ENCODE measurements at places on chromosomes 6 and 20. TPM values are rescaled to one million over a fixed set of nuclear protein-coding genes. Genes with fewer than 3 reads are reported as not detected.

NKAIN4 gene
- total RNA-seq, result not detected

C6orf141 gene
- total RNA-seq, result 0.86 TPM

SIRPB1 gene
- 1.3 TPM for total RNA-seq

TP53TG5 gene
- total RNA-seq, result 0.55 TPM

ASF1A gene
- 32.5 TPM for total RNA-seq

HLA-DPB1 gene
- total RNA-seq, result 6.9 TPM

MCCD1 gene
- total RNA-seq, result not detected

SNX21 gene
- 2.2 TPM for total RNA-seq

ELOVL4 gene
- 1.6 TPM for total RNA-seq

- H3K27me3 ChIP-seq, result no peaks in the 10 kb centered on the region
- no peak overlapping the region for H3K27ac ChIP-seq
- H3K4me3 ChIP-seq, result no peak overlapping the region
- DNase-seq, result no peak
- H3K4me1 ChIP-seq, result no peaks in the 10 kb centered on the region
- no peaks in the 10 kb centered on the region for H3K36me3 ChIP-seq
These were observed 169.8 kb upstream of the RIN2 start for GRCh38 chr20:19588241-19588640.

DNA sequence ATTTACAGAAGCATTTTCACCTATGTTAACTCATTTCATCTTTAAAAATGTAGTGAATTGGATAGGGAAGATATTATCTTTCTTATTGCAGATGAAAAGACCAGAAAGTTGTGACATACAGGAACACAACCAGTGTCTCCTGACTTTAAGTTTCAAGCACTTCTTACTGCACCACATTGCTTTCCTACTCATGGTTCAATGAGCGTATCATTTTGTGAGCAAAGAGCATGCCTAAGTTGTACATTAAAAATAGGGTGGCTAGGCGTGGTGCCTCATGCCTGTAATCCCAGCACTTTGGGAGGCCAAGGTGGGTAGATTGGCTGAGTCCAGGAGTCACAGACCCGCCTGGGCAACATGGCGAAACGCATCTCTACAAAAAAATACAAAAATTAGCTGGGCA is 21.2 kb upstream of the RNGTT start:
- H3K27ac ChIP-seq, result no peak overlapping the region
- H3K36me3 ChIP-seq, result no peaks in the 10 kb centered on the region
- H3K4me1 ChIP-seq, result no peaks in the 10 kb centered on the region
- H3K27me3 ChIP-seq, result no peaks in the 10 kb centered on the region
- H3K4me3 ChIP-seq, result no peak overlapping the region

GRCh38 chr6:14123386-14124111 is 6.0 kb downstream of the CD83 start:
- H3K4me3 ChIP-seq, result no peak overlapping the region
- H3K4me1 ChIP-seq, result peaks cover 74% of the 10 kb centered on the region
- no peak for DNase-seq
- H3K27me3 ChIP-seq, result no peaks in the 10 kb centered on the region

- peak overlapping the region; percentile 76 for H3K4me3 ChIP-seq
- peak overlapping the region; percentile 87 for H3K27ac ChIP-seq
- no peak for DNase-seq
- peaks cover 63% of the 10 kb centered on the region for H3K36me3 ChIP-seq
- H3K4me1 ChIP-seq, result peaks cover 74% of the 10 kb centered on the region
These were observed 4.7 kb downstream of the ZBTB24 start for GRCh38 chr6:109478222-109478805.

GRCh38 chr20:50297498-50298376 is 107.1 kb downstream of the CEBPB start:
- H3K27ac ChIP-seq, result no peak overlapping the region
- no peaks in the 10 kb centered on the region for H3K36me3 ChIP-seq
- peaks cover 3% of the 10 kb centered on the region for H3K27me3 ChIP-seq
- H3K4me3 ChIP-seq, result no peak overlapping the region
- DNase-seq, result peak; percentile 27

- no peaks in the 10 kb centered on the region for H3K36me3 ChIP-seq
- no peaks in the 10 kb centered on the region for H3K27me3 ChIP-seq
- H3K4me3 ChIP-seq, result no peak overlapping the region
- H3K27ac ChIP-seq, result no peak overlapping the region
These were observed 130.5 kb downstream of the HFE start for GRCh38 chr6:26217714-26218075.

- DNase-seq, result no peak
- H3K36me3 ChIP-seq, result peaks cover 11% of the 10 kb centered on the region
- H3K27me3 ChIP-seq, result no peaks in the 10 kb centered on the region
- H3K4me1 ChIP-seq, result peaks cover 54% of the 10 kb centered on the region
These were observed 16.6 kb downstream of the CHMP4B start for GRCh38 chr20:33827634-33828325.

DNA sequence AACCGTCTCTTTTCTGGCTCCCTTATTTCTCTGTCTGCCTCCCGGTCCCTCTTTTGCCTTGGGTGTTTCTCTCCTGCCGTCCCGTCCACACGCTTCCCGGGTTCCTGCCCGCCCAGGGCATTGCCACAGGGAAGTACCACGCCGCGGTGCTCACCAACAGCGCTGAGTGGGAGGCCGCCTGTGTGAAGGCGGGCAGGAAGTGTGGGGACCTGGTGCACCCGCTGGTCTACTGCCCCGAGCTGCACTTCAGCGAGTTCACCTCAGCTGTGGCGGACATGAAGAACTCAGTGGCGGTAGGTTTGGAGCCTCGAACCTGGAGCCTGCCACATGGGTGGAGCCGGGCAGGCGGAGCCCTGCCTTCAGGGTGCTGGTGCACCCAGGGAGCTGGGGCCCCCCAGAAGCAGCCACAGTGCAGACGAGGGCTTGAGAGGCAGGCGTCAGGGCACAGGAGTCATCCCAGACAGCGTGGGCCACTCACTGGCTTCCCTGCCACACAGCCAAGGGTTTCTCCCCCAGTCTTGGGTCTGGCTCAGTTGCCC is 21.3 kb downstream of the NPEPL1 start:
- no peaks in the 10 kb centered on the region for H3K27me3 ChIP-seq
- DNase-seq, result no peak
- H3K36me3 ChIP-seq, result no peaks in the 10 kb centered on the region
- no peak overlapping the region for H3K4me3 ChIP-seq
- no peaks in the 10 kb centered on the region for H3K4me1 ChIP-seq
- no peak overlapping the region for H3K27ac ChIP-seq

DNA sequence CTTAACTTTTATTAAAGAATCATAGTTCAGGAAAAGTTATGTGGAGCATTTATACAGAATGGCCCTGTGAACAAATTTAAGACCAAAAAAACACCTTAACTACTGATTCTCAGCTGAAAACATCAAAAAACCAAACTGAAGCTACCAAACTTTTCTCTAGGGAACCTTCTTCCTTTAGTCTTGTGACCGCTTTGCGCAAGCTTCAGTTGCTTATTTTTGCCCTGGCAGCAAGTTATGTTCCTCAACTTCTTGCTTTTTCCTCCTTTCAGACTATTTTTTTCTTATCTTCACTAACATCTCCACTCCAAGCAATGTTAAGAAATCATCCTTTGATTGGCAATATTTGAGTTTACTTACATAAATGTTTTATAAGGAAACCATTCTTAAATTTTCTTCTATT is 100.1 kb downstream of the MYB start:
- DNase-seq, result no peak
- H3K4me3 ChIP-seq, result no peak overlapping the region
- H3K36me3 ChIP-seq, result peaks cover 3% of the 10 kb centered on the region

DNA sequence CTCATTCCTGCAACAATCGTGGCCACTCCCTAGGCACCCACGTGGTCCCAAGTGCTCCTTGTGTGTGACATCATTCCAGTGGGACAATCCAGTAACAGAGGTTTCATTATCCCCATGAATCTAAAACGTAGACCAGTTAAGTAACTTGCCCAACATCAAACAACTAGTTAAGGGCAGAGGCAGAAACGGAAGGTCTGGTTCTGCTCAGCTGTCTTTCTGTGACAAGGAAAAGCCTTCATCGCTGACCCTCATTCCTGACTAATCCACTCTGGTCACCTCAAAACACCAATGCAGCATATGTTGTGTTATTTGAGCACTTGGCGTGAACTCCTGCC is 261.4 kb upstream of the JARID2 start:
- no peak overlapping the region for H3K4me3 ChIP-seq
- H3K4me1 ChIP-seq, result peaks cover 4% of the 10 kb centered on the region
- H3K27ac ChIP-seq, result no peak overlapping the region
- peaks cover 6% of the 10 kb centered on the region for H3K27me3 ChIP-seq
- no peak for DNase-seq

DNA sequence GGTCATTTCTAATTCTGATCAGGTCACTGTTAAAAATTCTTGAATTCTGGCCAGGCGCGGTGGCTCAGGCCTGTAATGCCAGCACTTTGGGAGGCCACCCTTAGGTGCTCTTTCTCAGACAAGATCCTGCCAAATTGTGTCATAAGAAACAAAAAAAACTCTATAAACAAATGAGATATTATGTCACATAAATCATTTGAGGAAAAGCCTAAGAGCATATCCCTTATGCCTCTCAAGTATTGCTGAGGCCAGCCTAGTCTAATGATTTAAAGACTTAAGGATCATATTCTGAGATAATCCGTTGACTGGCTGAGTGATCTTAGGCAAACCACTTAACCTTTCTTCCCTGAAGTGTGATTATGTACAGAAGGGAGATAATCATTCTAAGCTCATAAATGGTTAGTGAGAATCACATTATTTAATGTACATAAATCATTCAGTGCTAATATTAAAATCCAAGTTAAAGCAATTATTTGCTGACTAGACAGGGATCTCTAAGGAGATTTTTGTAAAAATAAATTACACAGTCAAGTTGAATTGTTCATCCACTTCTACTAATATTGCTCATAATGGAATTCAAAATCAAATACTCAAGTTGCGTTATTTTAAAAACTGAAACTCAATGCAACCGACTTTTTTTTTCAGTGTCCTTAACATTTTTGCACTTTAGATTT is 365.4 kb downstream of the PHF3 start:
- H3K4me1 ChIP-seq, result no peaks in the 10 kb centered on the region
- H3K27me3 ChIP-seq, result no peaks in the 10 kb centered on the region
- H3K36me3 ChIP-seq, result no peaks in the 10 kb centered on the region
- H3K4me3 ChIP-seq, result no peak overlapping the region
- DNase-seq, result no peak

GRCh38 chr6:79335133-79335674 is 100.7 kb upstream of the HMGN3 start:
- no peak overlapping the region for H3K4me3 ChIP-seq
- H3K36me3 ChIP-seq, result no peaks in the 10 kb centered on the region
- H3K27me3 ChIP-seq, result peaks cover 20% of the 10 kb centered on the region
- DNase-seq, result no peak

GRCh38 chr6:17928514-17929430 is 58.7 kb downstream of the KIF13A start:
- DNase-seq, result no peak
- no peaks in the 10 kb centered on the region for H3K36me3 ChIP-seq
- H3K4me1 ChIP-seq, result no peaks in the 10 kb centered on the region
- H3K27me3 ChIP-seq, result peaks cover 11% of the 10 kb centered on the region
- H3K4me3 ChIP-seq, result no peak overlapping the region

GRCh38 chr6:143283887-143284645 is 166.4 kb downstream of the ADAT2 start:
- no peaks in the 10 kb centered on the region for H3K4me1 ChIP-seq
- no peaks in the 10 kb centered on the region for H3K27me3 ChIP-seq
- no peak overlapping the region for H3K27ac ChIP-seq
- no peak overlapping the region for H3K4me3 ChIP-seq
- H3K36me3 ChIP-seq, result no peaks in the 10 kb centered on the region

DNA sequence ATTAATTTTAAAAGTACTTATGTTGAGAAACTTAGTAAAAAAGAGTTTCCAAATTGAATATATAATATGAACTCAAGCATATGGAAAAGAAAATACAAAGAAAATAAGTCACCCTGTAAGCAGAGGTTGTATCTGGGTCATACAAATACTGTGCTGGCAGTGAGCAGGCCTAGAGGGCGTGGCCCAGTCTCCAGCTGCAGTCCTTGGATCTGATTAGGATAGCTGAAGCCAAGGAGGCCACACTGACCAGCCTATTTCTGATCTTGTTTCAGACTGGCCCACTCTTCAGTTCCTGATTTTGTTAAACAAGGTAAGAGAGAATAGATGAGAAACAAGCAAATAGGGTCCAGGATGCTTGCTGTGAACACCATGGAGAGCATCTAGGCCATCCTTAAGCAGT is 228.8 kb downstream of the EPM2A start:
- H3K27ac ChIP-seq, result no peak overlapping the region
- H3K36me3 ChIP-seq, result peaks cover 2% of the 10 kb centered on the region
- no peaks in the 10 kb centered on the region for H3K4me1 ChIP-seq
- no peak overlapping the region for H3K4me3 ChIP-seq
- DNase-seq, result no peak
- no peaks in the 10 kb centered on the region for H3K27me3 ChIP-seq

GRCh38 chr20:53122853-53123252 is 150.7 kb downstream of the TSHZ2 start:
- H3K4me3 ChIP-seq, result no peak overlapping the region
- DNase-seq, result no peak
- H3K27ac ChIP-seq, result no peak overlapping the region
- peaks cover 9% of the 10 kb centered on the region for H3K4me1 ChIP-seq
- peaks cover 1% of the 10 kb centered on the region for H3K27me3 ChIP-seq

- H3K4me3 ChIP-seq, result no peak overlapping the region
- H3K27me3 ChIP-seq, result no peaks in the 10 kb centered on the region
- H3K27ac ChIP-seq, result no peak overlapping the region
- H3K36me3 ChIP-seq, result no peaks in the 10 kb centered on the region
- no peak for DNase-seq
These were observed 53.3 kb downstream of the UTRN start for GRCh38 chr6:144338474-144338873.

- peak overlapping the region; percentile 81 for H3K27ac ChIP-seq
- DNase-seq, result peak; percentile 35
- H3K27me3 ChIP-seq, result no peaks in the 10 kb centered on the region
- H3K4me1 ChIP-seq, result peaks cover 17% of the 10 kb centered on the region
These were observed 40.3 kb downstream of the SEC63 start for GRCh38 chr6:107917451-107918375.

DNA sequence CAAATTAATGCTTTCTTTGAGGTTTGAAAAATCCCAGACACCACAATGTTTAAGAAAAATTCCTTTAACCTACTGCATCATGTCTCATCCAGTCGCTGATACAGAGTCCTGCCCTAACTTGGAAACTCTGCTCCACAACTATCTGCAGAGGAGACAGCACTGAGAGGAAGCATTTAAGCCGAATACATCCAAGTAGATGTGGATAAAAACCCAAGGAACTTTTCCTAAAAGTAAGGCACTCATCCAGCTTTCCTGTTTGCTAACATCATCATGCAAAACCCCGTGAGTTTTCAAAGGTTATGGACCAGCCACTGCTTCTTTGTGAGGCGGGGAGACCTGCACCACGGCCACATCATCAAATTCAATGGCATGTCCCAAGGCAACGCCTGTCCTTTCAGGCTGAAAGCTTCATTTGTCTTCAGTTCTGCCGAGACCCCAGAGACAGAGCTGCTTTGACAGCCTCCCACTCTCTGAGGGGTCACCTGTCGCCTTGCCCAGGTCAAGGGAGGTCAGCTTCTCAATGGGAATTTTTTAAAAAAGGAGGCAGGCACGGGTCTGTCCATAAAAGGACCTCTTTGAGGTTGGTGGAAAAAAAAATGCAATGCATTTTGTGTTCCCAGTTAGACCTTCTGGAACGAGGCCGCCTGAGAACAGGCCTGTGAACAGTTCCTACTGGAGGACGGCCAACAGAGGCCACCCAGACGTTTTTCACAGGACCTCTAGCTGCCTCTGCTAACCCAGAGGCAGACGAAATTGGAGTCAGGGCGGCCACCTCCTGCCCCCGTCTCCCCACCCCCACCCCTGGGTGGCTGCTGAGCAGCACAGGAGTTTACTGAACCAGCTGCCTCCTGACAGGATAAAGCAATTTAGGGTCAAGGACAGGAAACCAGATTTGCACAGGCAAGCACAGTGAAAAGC is 142.5 kb upstream of the HDDC2 start:
- H3K4me3 ChIP-seq, result no peak overlapping the region
- no peaks in the 10 kb centered on the region for H3K36me3 ChIP-seq
- H3K27me3 ChIP-seq, result peaks cover 4% of the 10 kb centered on the region
- no peak for DNase-seq

Measured in activated CD4-positive, alpha-beta memory T cell treated with anti-CD3 and anti-CD28 coated beads for 36 hours (primary cell).